ENCODE measurements at places on chromosomes 3 and 15.

- DNase-seq: no peak
Observed at GRCh38 chr3:74640211-74640610, 25.8 kb upstream of the CNTN3 start.

GRCh38 chr3:82927309-82928253, 1166.1 kb upstream of the GBE1 start:
- no peak for DNase-seq

DNA sequence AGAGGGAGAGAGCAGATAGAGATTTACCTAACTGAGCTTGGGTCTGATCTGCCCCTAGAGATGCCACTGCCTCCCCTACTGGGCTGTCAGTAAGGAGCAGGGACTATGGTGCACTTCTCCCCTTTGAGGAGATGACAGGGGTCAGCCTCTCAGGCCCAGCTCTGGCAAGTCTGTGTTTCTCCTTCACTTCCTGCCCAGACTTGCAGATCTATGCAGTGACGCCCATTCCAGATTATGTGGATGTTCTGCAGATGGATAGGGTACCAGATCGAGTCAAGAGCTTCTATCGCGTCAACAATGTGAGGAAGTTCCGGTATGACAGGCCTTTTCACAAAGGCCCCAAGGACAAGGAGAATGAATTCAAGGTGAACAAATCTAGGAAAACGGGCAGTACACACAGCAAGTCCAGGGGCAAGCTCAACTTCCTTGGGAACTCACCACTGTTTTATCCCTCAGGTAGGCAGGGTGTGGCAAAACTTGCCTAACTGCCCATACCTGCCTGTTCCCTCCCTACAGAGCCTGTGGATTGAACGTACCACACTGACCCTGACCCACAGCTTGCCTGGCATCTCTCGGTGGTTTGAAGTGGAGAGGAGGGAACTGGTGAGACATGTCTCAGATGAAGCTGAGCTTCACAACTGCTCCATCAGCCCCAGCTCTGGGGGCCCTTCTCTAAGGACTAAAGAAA, 29.1 kb upstream of the MANF start:
- no peak for DNase-seq

DNA sequence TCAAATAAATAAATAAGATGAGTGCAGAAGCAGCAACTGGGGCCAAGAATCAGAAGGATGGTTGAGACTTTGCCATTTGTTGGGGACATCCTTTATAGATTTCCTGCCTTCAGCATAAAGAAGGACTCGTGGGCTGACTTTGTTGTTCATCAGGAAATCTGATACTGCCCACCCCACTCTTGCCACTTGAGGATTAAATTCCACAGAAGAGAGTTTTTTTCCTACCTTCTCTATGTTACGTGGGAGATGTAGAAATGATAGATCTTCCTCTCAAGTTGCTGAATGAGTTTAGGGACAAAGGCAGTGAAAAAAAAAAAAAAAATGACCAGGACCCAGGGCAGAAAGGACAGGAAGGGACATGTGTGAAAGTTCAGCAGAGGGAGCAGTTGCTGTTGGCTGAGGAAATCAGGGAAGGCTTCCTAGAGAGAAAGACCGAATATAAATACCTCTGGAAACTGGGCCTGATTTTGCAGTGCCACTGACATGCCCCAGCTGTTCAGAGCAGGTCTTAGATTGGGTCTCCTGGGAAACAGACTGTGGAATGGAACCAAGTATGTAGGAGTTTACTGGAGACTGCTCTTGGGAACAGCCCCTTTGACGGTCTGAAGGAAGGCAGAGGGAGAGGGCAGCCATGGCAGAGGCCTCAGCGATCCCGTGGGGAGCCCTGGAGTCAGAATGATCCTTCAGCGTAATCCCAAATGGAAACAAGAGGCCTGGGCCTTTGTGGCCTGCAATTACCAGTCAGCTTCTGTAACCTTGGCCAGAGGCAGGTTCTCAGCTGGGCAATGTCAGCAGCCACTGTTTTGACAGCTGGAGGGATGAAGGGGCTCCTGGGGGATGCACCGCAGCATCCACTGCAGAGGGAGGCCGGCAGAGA, 50.9 kb downstream of the C3orf20 start:
- no peak for DNase-seq

DNA sequence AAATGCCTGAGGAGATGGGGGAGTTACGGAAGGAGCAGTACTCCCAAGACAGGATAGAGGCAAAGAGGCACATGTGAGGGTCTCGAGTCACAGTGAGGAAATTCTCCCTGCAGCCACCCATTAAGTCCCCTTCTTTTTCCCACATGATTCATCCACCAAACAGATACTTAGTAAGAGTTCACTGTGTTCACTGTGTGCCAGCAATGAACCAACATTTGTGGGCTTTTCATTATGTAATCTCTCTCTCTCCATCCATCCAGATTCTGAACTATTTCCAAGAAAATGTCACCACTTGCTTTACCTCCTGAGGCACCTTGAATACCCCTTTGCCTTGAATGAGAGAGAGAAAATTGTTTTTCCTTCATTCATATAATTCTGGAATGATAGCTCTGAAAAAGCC, 24.6 kb upstream of the LRRFIP2 start:
- no peak for DNase-seq

DNA sequence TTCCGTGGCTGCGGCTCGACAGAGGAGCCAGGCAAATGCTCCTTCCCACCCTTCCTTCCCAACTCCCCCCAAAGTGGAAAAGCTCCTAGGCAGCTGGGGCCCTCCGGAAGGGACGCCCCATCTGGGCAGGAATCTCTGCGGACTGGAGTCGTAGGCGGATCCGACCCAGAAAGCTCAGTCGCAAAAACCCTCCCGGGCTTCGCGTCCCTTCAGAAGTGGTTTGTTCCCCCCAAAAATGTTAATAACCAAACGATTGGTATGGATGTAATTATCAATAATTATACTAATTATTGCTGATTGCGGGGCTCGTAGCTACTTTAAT, 3.8 kb downstream of the RNU6-1 start:
- DNase-seq: no peak

DNA sequence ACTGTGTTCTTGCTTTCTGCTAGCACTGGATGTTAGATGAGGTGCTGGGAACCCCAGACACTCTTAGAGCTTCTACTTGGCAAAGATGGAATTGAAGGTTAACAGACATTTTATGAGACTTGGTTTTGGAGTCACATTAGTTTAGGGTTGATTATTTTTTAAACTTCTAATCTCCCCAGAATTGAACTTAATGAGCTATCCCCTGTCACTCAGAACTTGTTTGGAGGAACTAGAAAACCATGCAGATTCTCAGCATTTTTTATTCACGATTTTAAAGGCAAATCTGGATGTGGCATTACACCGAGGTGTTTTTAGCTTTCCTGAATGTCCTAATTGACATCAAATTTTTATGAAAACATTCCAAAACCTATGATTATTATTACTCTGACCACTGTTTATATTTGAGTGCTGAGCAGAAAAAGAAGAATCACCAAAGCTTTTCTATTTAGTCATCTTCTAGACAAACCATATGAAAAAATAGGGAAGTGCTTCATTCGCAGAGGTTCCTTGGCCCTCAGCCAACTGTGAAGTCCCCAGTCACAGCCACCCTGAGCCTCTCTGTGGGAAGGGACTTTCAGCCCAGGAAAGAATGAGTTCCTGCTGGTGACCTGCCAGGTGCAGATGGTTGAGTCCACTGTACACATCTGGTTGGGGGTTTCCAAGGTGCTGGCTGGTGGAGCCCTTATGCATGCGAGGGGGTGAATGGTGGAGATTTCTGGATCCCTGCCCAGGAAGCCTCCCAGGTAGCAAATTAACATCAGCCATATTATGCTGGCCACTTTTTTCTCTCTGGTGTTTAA, 196.0 kb upstream of the TOPAZ1 start:
- no peak for DNase-seq

DNA sequence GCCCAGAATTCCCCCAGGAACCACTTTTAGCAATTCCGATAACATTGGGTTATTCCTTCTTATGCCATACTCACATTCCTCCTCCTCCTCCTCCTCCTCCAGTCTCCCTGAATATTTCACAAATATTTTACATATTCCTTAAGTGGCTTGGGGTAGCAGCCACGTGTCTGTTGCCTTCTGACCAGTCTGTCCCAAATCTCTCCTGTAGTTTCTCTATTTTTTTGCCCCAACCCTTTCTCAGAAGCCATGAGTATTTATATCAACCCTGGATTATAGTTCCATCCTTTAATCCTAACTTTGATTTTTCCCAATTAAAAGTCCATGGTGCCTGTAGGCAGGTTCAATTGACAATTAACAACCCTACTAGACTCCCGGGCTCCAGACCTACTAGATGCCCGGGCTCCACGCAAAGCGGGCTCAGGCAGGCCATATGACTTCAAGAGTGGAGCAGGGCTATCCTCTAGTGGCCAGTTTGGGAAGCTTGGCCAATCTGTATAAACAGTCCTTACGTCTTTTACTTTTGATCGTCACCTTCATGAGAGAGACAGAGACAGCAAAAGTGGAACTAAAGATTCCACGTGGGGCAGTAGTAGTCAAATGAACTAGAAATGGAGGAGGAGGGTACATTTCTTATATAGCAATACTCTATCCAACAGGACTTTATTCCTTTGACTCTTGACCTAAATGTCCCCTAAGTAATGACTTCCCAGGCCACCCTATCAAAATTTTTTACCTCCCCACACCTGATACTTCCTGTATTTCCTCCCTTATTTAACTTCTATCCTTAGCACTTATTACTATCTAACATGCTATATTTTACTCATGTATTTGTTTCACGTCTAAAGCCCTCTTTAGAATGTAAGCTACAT, 69.7 kb downstream of the USF3 start:
- DNase-seq: peak; percentile 2

- no peak for DNase-seq
Observed at GRCh38 chr15:83653639-83654378, at the start of gene ADAMTSL3. TSS of gene ADAMTSL3 (plus strand) at chr15:83654123. CDS start at chr15:83655762, 1,639 bp downstream.

DNA sequence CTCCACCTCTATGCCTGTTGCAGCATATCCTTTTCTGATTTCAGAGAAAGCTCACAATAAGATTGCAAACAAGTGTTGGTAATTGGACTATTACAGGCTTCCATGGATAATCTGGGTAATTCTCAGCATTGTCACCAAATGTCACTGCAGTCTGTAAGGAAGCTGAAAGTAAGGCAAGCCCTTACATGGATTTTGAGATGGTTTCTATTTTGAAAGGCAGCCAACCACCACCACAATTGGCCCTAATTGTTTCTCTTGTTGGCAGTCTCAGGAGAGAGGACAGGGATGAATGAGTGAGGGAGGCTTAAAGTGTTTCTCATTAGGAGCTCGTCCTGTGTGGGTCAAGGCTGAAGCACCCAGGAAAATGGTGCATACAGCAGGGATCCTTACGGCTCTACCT, 879.9 kb downstream of the TUSC7 start:
- DNase-seq: no peak

GRCh38 chr3:159451067-159451466, 537.6 kb upstream of the IL12A start:
- no peak for DNase-seq

DNA sequence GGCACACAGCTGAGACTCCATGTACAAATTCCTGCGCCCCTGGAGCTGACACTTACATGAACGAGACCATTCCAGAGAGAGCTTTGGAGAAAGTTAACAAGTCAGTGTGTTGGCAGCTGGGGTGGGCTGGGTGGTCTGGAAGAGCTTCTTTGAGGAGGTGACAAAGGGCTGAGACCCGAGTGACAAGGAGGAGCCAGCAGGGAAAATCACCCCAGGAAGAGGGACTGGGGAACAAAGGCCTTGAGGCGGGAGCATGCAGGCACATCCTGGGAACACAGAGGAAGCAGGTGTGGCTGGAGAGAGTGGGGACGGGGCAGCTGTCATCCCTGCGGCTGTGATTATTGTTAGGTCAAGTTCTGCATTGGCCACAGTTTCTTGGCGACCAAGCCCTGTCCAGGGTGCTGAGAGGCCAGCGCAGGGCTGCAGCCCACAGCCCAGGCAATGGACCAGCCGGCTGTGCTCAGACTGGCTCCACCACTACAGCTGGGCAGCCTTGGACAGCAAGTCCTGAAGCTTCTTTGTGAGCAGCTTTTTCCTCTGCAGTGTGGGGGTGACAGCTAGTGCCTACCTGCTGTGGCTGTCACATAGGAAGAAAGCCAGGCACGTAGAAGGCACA, 34.2 kb upstream of the PRR23E start:
- no peak for DNase-seq

Measured in activated T-cell treated with anti-CD3 and anti-CD28 coated beads for 1 hour (primary cell).